ENCODE measurements at places on chromosomes 1 and 21.

GRCh38 chr21:33247599-33247998, 17.9 kb downstream of the IFNAR2 start:
- DNase-seq = no peak

GRCh38 chr1:6481820-6482219, 9.6 kb downstream of the PLEKHG5 start:
- DNase-seq = no peak

GRCh38 chr1:109443476-109443875, 17.2 kb upstream of the PSMA5 start:
- DNase-seq = no peak

DNA sequence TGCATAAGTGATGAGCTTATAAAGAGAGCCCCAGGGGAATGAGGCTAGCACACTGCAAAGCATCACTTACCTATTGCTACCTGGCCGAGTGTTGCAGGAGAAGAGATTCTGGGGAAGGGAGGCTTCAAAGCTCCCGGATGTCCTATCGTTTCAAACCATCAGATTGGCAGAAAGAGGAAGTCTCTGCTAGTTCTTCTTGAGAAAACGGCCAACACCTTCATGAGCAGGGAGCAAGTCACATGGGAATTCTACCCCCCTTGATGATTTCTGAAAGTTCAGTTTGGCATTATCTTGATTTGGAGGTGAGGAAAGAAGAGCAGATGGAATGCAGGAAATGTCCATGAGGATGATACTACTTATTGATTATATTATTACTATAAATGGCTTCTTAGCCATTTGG, 16.2 kb downstream of the SYF2 start:
- no peak for DNase-seq

DNA sequence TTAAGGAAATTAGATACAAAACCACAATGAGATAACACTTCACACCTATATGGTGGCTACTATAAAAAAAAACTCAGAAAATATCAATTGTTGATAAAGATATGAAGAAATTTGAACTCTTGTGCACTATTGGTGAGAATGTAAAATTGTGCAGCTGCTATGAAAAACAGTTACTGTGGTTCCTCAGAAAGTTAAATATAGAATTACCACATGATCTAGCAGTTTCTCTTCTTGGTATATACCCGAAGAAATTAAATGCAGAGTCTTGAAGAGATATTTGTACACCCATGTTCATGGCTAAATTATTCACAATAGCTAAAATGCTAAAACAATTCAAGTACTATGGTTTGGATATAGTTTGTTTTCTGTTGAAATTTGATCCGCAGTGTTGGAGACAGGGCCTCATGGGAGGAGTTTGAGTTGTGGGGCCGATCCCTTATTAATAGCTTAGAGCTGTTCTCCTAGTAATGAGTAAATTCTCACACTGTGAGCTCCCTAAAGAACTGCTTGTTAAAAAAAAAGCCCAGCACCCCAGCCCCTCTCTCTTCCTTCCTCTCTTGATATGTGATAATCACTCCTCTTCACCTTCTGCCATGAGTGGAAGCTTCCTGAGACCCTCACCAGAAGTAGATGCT, 1412.1 kb downstream of the PLA2G4A start:
- DNase-seq = no peak

GRCh38 chr1:216793973-216794372, 70.7 kb upstream of the ESRRG start:
- DNase-seq = no peak

DNA sequence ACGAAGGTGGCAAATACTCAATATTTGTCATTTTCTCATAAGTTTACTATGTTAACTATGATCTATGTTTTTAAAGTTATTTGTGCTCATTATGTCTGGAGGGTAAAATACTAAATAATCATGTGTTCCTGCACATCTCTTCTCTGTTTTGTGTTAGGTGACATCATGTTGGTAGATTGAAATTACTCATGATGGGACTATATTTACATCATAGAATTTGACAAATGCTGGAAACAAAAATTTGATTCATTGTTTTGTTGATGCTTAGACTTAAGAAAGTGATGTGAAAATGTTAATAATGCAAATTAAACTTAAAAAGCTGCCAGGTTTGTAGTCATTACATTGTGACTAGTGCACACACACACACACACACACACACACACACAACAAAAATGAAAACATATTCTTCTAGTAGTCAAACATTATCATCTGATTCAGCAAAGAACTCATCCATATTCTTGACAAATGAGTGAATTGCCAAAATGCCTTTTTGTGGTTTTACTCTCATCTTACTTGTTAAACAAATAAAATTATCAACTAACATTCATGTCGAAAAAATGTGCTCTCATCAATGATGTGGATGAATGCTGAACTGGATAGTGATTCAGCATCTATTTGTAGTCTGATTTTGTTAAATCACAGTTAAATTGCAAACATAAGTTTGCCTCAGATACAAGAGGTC, 870.7 kb downstream of the BRINP3 start:
- no peak for DNase-seq

DNA sequence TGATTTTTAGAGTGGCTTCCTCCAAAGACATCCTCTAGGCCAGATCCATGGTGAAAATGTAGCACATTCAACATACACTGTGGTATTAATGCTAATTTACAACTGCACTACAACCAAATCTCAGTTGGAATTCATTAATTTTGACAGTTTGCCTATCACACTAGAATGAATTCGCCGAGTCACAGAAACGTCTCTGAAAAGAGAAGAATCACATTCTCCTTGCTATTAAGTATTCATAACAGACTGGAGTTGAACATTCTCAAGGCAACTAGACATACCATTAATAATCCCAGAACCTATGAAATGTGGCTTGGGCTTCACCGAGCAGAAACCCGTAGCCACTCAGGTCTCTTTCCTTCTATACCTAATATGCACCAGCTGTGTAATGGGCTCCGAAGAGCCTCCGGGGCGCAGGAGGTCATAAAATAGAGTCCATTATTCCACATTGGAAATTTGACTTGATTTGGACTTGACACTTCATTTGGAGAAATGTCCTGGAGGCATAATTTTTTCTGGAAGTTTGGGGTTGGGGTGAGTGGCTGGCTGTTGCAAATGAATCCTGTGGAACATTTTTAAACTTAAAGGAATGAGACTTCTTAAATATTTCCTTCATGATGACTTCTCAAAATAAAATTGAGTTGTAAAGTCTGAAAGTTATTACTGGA, 117.1 kb downstream of the DSCAM start:
- DNase-seq = no peak

DNA sequence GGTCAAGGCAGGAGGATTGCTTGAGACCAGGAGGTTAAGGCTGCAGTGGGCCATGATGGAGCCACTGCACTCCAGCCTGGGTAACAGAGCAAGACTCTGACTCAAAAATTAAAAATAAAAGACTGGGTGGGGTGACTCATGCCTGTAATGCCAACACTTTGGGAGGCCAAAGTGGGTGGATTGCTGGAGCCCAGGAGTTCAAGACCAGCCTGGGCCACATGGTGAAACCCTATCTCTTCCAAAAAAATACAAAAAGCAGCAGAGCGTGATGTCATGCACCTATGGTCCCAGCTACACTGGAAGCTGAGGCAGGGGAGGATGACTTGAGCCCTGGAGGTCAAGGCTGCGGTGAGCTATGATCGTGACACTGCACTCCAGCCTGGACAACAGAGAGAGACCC, 44.4 kb upstream of the COX20 start:
- no peak for DNase-seq

DNA sequence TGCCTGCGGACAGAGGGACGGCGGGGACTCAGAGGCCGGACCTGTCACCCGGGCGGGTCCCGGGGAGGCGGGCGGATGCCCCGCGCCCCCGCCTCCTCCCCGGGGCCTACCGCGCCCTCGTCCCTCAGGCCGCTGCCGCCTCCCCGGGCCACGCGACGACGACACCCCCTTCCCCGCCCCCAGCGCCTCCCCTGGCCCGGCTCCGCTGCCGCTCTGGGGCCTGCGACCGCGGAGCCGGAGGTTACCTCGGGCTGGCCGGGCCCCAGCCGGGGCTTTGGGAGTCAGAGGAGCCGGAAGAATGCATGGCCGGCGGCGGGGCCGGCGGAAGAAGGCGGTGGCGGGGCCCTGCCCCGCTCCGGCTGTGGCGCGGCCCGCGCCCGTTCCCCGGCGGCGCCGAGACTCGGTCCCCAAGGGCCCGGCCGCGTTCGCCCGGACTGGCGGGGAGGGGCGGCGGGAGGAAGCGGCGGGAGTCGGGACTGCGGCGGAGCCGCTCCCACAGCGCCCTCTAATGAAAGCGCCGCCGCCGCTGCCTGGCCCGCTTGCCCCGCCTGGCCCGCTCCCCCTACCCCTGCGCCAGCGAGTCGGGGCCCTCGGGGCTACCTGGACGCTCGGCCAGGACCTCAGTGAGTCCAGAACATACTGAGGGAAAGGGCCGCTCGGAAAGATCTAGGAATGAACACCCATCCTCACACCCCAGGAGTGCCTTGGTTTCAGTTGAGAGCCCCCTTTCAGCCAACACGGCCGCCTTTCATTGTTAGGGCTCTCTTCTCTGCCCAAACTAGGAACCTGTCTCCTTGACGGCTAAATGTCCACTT, at the start of gene LPGAT1:
TSS of gene LPGAT1 (minus strand) at position 436 of the 815 bp plus-strand sequence. CDS start 1,467 bp downstream, outside the sequence.
- peak; percentile 73 for DNase-seq

GRCh38 chr1:89608984-89609725, 23.8 kb upstream of the LRRC8C start:
- no peak for DNase-seq

DNA sequence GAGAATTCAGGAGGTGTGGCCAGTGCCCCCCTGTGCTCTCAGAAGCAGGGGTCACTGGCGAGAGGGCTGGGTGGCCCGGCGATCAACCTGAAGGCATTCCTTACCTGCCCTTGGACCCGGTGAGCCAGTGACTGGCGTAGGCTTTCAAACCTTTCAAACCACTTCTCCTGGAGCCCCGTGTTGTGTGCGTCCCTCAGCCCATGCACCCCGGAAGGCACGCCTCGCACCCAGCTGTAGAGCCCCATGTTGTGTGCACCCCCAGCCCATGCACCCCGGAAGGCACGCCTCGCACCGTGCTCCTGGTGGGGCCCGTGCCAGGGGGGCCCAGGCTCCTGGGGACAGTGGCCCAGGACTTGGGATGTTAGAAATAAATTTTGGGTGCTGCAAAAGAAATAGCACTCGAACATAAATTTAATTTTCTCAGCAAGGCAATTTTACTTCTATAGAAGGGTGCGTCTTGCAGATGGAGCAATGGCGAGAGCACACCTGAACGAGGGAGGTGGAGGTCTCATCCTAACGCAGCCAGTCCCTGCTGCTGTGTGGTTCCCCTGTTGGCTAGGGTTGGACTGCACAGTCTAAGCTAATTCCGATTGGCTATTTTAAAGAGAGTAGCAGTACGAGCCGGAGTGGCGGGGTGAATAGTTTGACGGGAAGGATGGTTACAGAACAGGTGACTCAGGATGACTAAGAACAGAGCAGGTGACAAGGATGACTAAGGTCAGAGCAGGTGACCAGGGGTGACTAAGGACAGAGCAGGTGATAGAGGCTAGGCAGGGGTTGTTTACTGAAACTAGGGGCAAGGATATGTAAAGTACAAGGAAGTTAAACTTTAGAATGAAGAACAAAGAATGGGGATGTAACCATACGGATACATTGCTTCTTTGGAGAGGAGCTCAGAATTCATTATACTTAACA, 47.4 kb downstream of the PRKCZ start:
- DNase-seq = no peak

DNA sequence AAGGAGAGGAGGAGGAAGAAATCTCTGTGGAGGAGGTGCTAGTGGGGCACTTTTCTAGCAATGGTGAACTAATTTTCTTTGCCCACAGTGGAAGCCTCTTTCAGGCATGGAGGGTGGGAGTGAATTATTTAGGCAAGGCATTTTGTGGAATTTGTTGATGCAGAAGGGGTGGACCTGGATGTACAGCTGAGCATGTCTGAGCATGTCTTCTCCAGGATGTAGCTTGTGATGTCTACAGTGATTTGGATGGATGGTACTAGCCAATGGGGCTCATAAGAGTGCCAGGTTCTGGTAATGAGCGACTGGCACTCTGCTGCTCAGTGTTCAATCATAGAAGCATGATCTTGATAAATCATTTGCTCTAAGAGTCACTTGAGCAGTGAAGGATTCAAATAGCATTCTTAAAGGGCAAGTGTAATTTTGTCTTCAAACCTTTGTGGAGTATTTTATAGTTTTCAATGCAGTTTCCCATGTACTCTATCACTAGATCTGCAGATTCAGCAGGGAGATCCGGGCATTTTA, 153.9 kb upstream of the LMO4 start:
- no peak for DNase-seq

- no peak for DNase-seq
Observed at GRCh38 chr1:239725933-239726332, 339.6 kb downstream of the CHRM3 start.

DNA sequence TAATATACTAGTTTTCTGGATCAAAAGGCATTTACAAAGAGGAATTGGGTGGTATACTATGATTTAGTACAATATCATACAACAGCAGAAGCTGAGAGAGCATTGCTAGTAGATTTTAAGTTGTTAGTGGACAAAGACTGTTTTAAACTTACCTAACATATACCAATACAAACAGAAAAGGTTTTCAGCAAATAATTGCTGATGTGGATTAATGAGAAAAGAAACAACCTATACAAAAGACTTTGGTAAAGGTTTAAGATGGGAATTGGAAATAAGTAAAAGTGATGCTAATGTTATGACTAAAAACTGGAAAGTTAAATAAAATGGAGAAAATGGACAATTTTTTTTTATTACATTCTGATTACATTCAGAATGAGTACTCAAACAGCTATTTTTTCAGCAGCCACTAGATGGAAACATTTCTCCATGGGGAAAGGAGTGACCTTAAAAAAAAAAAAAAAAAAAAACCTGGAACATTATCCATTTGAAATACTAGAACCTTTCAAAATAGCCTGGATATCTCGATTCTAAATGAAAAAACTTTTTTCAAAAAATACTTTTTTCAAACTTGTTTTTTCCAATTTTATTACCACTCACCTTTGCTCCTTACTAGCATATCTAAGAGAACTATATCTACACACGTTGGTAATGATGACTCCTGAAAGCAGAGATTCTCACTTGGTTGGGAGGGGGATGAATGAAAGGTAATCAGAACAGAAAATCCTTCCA, 55.4 kb downstream of the EPRS1 start:
- no peak for DNase-seq

- no peak for DNase-seq
Observed at GRCh38 chr1:2129256-2129943, 65.2 kb downstream of the FAAP20 start.

- DNase-seq = no peak
Observed at GRCh38 chr21:18588001-18588662, 184.5 kb upstream of the TMPRSS15 start.

DNA sequence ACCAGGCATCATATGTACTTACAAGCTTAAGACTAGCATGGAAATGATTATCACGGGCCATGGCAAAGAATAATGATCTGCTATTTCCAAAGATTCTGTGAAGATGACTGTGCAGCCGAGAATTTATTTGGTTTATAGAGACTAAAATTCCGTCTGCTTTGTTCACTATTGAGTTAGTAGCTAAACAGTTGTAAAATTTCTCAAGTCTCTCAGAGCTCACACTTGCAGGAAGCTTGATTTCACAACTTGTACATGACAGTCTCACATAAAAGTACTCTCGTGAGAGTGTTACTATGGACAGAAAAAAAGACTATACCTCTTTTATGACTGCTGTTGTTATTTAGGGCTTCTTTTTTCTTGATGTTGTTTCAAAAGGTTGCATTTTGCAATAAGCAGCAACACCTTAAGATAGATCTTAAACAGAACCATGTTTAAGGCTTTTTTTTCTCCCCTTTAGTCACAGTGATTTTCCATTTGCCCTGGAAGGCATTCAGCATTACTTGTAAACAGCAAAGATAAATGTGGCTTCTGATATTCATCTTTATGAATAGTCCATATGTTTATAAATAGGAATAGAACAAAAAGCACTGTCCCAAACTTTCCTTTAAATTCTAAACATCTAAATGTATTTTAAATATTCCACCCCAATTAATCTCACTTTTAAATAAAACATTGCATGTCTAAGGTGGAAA, 24.8 kb downstream of the ST6GALNAC5 start:
- DNase-seq = no peak

GRCh38 chr1:76136894-76137293, 62.3 kb downstream of the ST6GALNAC3 start:
- DNase-seq = no peak
